ENCODE measurements at places on chromosomes 6 and 20. TPM values are rescaled to one million over a fixed set of nuclear protein-coding genes. Genes with fewer than 3 reads are reported as not detected.

- H3K27ac ChIP-seq, result peak overlapping the region; percentile 43
- peaks cover 36% of the 10 kb centered on the region for H3K4me1 ChIP-seq
- H3K27me3 ChIP-seq, result no peaks in the 10 kb centered on the region
- H3K36me3 ChIP-seq, result no peaks in the 10 kb centered on the region
- no peak overlapping the region for H3K4me3 ChIP-seq
Measured at GRCh38 chr6:34597605-34598353, 41.6 kb upstream of the SPDEF start.

UBD gene
- total RNA-seq, result not detected

DNA sequence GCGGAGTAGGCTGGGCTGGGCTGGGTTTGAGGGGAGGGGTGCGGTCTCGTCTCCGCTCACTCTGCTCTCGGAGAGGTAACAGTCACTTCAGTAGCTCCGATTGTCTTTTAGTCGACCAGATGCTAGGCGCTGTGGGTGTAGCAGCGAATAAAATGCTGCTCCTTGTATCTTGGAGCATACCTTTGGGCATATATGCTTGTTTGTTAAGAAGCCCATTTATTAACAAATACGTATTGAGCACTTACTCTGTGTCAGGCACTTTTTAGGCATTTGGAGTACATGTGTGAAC is 545 bp downstream of the ACTR5 start:
- peaks cover 10% of the 10 kb centered on the region for H3K36me3 ChIP-seq
- H3K4me3 ChIP-seq, result peak overlapping the region; percentile 80
- DNase-seq, result peak; percentile 79

- no peaks in the 10 kb centered on the region for H3K27me3 ChIP-seq
- peaks cover 32% of the 10 kb centered on the region for H3K4me1 ChIP-seq
- DNase-seq, result no peak
- H3K36me3 ChIP-seq, result 0 out of 2 replicates have a peak, but pooled peaks cover 5% of the 10 kb centered on the region
- H3K27ac ChIP-seq, result no peak overlapping the region
- H3K4me3 ChIP-seq, result no peak overlapping the region
Measured at GRCh38 chr20:46705378-46705729, 4.1 kb upstream of the SLC2A10 start.

DNA sequence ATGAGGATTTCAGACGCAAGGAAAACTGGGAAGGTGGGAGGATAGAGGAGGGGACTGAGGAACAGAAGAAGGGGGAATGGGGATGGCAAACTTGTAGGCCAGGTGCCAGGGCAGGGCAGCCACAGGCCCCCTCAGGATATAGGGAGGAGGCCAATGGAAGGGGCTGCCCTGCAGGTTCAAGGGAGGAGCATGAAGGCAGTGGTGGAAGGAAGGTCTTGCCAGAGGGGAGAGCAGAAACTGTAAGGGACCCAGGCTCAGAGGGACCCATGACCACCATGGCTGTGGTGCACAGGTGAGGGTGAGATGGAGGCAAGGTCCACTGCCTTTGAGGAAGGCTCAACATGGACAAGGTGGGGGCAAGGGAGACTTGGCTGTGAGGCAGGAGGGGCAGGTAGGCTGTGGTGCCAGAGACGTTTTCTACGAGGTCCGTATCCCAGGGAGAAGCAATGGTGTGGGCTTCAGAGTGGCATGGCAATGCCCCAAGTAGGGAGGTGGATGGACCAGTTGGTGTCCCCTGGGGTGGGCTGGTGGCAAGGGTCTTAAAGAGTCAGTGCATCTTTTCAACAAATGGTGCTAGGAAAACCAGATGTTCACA is 22.7 kb downstream of the HLA-F start:
- H3K4me1 ChIP-seq, result peaks cover 10% of the 10 kb centered on the region
- H3K27me3 ChIP-seq, result peaks cover 42% of the 10 kb centered on the region
- no peak for DNase-seq
- H3K36me3 ChIP-seq, result no peaks in the 10 kb centered on the region
- no peak overlapping the region for H3K4me3 ChIP-seq

GRCh38 chr6:150914372-150914771 is 48.9 kb downstream of the MTHFD1L start:
- DNase-seq, result no peak
- H3K4me3 ChIP-seq, result no peak overlapping the region
- no peak overlapping the region for H3K27ac ChIP-seq
- H3K27me3 ChIP-seq, result no peaks in the 10 kb centered on the region
- H3K36me3 ChIP-seq, result peaks cover 9% of the 10 kb centered on the region
- H3K4me1 ChIP-seq, result no peaks in the 10 kb centered on the region

PAX1 gene
- total RNA-seq, result not detected

DNA sequence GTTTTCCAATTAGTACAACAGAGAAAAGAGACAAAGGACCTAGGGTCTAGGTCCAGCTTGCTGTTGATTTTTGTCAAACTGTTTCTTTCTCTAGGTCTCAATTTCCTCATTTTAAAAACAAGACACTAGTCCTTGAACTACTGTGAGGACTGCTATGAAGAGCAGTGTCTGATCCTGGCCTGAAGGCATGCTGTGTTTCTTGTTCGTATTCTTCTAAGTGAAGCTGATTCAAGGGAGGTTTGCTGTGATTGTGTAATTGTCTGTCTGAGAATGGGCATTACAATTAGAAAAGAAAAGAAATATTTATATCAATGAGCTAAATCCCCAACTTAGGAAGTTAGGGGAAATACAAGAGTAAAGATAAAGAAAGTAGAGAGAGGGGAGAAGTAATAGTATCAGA is 228.2 kb upstream of the SUPT3H start:
- H3K4me1 ChIP-seq, result peaks cover 3% of the 10 kb centered on the region
- no peak for DNase-seq
- H3K27ac ChIP-seq, result no peak overlapping the region
- H3K27me3 ChIP-seq, result no peaks in the 10 kb centered on the region
